ENCODE measurements at places on chromosomes 12 and 14.

GRCh38 chr12:14691560-14691959, 4.8 kb downstream of the GUCY2C start:
- DNase-seq, result no peak

DNA sequence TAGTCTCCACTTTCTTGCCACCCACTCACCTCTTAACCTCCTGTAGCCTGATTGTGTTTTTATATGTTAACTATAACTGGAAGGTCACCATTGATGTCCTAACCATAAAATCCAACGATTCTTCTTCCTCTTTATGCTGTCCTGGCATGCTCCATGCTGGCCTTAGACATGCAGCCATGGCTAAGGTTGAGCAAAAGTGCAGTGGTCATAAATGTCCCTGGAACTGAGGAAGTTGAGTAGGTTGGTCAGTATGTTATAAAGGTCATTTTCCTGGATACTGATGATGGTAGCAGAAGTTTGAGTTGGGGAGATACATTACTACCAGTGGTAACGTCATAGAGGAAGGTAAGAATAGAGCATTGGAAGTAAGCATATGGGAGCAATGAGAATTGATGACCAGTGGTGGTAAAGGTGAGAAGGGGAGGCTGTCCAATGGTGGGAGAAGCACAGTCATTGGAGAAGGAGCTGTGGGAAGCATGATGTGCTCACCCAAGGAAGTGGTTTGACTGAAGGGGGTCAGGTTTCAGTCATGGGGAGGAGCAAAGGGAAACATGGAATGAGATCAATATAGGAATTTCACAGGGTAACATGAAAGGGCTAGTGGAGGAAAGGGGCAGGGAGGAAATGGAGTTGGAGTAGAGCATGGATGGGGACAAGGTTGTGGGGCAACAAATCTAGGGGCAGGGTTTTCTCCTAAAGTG, 240.8 kb downstream of the DACT1 start:
- no peak for DNase-seq

GRCh38 chr14:95697764-95698163, 11.5 kb downstream of the TCL1B start:
- DNase-seq, result no peak

- DNase-seq, result no peak
These were observed 124.9 kb upstream of the ATXN7L3B start for GRCh38 chr12:74412606-74413230.

- DNase-seq, result no peak
These were observed 6.0 kb downstream of the PLEKHH1 start for GRCh38 chr14:67539116-67539515.

- no peak for DNase-seq
These were observed 229.5 kb downstream of the CACNA1C start for GRCh38 chr12:2282318-2282717.

GRCh38 chr12:18443768-18444437, 182.6 kb downstream of the PIK3C2G start:
- DNase-seq, result no peak

DNA sequence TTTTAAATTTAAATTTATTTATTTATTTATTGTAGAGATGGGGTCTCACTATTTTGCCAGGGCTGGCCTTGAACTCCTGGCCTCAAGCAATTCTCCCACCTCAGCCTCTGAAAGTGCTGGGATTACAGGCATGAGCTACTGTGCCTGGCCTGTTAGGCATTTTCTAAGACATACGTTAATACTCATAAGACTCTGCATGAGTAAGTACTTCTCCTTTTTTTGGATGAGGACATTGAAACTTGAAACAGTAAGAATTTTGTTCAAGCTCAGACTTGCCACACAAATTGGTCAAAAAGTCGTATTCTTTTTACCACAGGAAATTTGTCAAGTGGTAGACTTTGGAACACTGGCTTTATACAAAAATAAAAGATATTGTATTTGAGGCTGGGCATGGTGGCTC, 187.4 kb upstream of the RASSF8 start:
- DNase-seq, result no peak

DNA sequence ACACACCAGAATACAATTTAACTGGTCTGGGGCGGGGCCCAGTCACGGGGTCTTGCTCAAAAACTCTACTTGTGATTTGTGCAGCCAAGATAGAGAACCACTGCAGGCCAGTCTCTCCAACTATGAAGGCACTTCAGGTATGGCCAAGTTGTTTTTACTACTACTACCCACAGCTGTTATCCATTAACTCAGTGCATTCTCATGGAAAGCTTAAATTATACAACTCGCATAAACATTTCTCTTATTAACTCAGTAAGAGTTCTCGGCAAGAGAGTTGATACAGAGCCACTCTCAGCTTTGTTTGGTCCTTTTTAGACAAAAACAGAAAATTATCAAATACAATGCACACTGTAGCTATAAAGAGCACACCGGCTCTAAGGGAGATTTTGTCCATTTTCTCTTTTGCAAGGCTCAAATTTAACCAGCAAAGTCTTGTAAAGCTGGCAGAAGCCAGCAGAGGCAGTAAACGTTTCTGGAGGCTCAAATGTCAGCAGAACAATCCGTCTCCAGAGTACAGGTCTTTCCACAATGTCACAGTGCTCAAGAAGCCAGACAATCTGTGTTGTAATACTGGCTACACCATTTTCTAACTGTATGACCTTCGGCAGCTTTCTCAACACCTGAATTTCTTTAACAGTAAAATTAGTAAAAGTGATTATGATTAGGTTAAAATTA, 85.9 kb downstream of the PTGER2 start:
- DNase-seq, result no peak

DNA sequence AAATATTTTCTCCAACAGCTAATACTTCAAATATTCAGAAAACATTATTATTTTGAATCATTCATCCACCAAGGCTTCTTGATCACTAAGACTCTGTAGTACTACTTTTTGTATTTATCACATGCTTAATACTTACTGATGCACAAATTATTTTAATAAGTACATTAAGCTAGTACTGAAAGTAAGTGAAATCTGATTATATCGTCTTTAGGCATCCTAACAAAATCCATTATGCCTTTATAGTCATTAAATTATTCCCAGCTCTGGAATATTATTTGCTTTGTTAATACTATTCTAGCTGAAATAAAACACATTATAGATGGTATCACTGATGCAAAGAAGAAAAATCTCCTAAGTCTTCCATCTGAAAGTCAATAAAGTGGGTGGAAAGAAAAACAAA, 75.1 kb upstream of the TTC7B start:
- no peak for DNase-seq

GRCh38 chr12:59895166-59895775, 299.4 kb downstream of the SLC16A7 start:
- DNase-seq, result no peak

GRCh38 chr12:19316425-19316824, 122.9 kb upstream of the AEBP2 start:
- no peak for DNase-seq

- no peak for DNase-seq
These were observed 53.6 kb downstream of the R3HDM2 start for GRCh38 chr12:57377103-57377840.

GRCh38 chr12:80192087-80192486, 92.8 kb downstream of the OTOGL start:
- DNase-seq, result no peak

DNA sequence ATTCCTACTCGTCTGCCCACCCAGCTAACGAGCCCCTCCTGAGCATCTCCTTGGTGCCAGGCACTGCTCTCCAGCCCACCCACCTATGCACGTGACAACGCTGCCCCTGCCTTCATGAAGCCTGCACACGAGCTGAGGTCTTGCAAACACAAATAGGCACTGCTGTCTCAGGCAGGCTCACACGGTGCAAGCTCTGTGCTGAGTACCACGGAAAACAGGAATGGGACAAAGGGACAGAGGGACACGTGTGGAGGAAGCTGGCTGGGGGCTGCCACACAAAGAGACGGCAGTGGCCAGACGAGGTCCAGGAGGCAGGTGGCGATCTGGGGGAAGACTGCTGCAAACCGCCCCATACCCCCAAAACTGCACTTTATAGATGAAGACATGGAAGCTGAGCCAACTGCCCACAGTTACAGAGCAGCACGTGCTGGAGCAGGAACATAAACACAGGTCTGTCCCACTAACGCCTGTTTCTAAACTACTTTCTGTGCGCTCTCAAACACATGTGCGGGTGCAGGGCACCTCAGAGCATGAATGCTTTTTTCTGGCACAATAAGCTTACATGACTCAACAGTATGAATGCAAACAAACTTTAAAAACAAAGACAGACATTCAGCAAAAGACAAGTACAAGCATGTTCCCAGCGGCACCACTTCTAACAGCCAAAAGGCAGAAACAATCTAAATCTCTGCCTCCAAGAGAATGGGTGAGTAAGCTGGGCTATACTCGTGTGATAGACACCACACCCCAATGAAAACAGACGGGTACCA, 64.5 kb downstream of the AMN start:
- DNase-seq, result no peak

DNA sequence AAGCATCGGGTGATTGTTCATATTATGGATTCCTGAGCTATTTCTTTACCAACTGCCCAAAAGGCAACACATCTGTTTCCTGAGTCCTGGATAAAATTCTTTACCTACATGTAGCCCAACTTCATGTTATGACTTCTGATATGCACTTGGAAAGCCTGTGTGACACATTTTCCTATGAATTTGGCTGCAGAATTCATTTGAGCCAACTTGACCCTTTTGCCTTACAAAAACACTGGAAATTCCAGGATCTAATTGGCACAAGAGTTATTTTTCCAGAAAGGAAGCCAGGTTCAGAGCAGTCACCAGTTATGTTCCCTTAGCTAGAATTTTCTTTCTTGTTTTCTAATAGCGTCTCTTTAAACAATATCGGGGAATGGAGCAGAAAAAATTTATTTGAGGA, 202.5 kb upstream of the LRIG3 start:
- DNase-seq, result no peak

- DNase-seq, result no peak
These were observed 377.9 kb downstream of the CCDC91 start for GRCh38 chr12:28568118-28568517.

DNA sequence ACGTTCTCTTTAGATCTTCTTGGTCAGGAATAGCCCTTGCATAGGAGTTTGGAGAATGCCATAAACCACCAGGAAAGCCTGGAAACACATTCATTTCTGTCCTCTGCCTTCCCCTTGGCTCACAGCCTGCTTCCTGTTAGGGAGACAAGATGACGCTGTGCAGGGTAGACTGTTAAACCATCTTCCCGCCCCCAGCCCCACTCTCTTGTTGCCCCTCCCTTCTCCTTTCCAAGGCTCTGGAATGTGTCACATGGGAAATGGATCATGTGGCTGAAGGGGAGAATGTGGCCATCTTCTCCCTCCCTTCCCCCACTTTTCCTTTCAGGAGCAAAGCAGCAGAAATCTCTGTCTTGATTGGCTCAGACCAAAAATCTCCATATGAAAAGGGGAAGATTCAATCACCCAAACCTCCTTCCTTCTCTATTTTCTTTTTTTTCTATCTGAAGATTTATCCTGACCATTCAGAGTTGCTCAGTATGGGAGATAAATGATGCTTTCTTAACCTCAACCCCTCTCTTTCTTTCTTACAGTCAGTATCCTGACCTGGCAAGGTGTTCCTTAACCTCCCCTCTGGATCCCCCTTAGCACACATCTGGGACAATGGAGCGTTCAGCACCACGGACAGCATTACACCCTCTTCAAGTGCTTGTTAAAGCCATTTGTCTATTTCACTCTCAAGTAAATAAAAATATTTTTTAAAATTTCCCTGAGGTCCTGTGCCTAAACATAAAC, 11.4 kb downstream of the GPR19 start:
- no peak for DNase-seq

DNA sequence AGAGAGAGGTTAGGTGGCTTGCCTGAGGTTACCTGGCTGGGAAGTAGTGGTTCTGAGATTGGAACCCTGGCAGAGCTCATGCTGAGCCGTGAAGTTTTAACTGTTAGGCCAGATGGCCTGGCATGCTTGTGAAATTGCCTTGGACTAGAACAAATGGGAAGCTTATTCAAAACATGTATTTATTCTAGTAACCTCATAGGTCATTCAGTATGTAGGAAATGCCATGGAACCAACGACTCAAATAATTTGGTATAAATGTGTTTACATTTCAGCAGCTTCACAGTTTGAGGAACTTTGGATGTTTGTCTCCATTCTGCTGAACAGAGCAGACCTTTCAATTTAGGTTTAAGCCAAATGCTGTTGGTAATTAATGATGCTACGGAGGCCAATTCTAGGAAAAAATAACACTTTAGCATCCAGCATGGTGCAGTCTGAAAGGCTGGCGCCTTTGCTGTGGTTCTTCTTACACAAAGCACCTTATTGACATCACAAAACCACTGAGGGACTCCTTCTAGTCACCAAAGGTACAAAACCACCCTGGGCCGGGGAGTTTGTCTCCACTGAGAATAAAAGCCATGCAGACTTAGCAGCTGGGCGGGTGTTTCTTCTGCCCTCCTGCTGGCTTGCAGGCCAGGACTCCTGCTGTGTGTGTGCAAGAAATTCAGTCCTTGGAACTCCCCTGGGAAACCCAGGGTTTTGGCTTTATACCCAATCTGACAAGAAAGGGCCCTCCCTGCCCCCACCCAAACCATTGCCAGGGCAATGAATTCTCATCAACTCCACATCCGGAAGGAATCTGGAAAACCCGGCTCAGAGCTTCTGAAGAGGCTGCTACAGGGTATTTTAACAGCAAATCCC, 64.2 kb downstream of the ELK3 start:
- no peak for DNase-seq

GRCh38 chr12:102349079-102349478, 131.3 kb downstream of the IGF1 start:
- DNase-seq, result no peak

- DNase-seq, result no peak
These were observed 178.5 kb downstream of the SSPN start for GRCh38 chr12:26373606-26374495.

- no peak for DNase-seq
These were observed 37.4 kb downstream of the SLC6A12 start for GRCh38 chr12:176321-177181.

DNA sequence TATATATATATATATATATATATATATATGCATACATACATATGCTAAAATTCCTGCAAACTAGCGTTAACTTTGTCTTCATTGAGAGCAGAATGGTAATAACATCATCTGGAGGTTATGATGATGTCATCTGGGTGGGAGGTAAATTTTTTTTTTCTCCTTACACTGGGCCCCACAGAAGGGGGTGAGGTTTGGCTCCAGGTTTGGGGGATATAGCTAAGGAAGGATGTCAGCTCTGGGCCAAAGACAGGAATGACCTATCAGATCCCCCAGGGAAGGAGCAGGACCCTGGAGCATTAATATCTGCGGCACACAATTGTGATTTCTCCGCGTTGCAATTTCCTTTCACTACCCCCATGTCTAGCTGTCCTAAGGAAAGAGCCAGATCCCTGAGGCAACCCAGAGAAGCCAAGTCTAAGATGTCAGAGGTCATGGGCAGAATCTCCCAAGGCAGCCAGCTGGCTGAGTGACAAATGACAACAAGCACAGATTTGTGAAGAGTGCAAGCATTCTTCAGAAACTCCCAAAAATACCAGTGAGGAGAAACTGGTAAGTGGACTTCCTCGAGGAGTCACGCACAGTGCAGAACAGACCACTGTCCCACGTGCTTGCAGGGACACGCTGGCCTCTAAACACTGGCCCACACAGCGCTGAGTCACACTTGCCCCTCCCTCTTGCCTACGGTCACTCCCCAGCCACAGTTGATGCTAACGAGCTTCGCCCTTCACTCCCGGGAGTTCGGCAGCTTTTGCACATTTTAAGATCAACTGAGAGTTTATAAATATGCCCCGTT, 9.9 kb downstream of the UBC start:
- no peak for DNase-seq

GRCh38 chr14:55867719-55868118, 250.5 kb upstream of the PELI2 start:
- no peak for DNase-seq

- no peak for DNase-seq
These were observed 126.7 kb upstream of the MDM1 start for GRCh38 chr12:68458866-68459265.

GRCh38 chr14:72709916-72710611, 183.8 kb downstream of the DPF3 start:
- no peak for DNase-seq

All from activated T-helper 2 cell treated with anti-CD3 and anti-CD28 coated beads, Interferon-gamma antibody, Interleukin-2, Interleukin-4, amounts not matched to agents 10 μg/mL and 5 μg/mL and 100 μg/mL, durations not matched to agents 14 hours and 24 hours and 36 hours (primary cell).